ENCODE measurements at places on chromosomes 6 and 20. TPM values are rescaled to one million over a fixed set of nuclear protein-coding genes. Genes with fewer than 3 reads are reported as not detected.

Gene SEC23B
- 39.6 TPM for total RNA-seq

Gene LY6G6D
- not detected for total RNA-seq

Gene HNF4A
- total RNA-seq, result not detected

Gene ITPA
- total RNA-seq, result 20.1 TPM

Gene SOBP
- 3.5 TPM for total RNA-seq

Gene LINC00237
- not detected for total RNA-seq

Gene ADGRF5
- under 0.01 TPM for total RNA-seq

Gene MYB
- total RNA-seq, result 0.16 TPM

Gene FRS3
- 2.8 TPM for total RNA-seq

Gene DZANK1
- total RNA-seq, result 1.1 TPM

Gene TFAP2D
- not detected for total RNA-seq

Gene NQO2
- total RNA-seq, result 43.5 TPM

Gene PBX2
- total RNA-seq, result 28.9 TPM

Gene CLIC5
- 0.16 TPM for total RNA-seq

Gene RIMS1
- total RNA-seq, result 5.4 TPM

Gene PLTP
- total RNA-seq, result 23.0 TPM

Gene BTN1A1
- not detected for total RNA-seq

Gene OR2H1
- not detected for total RNA-seq

Gene MYMX
- total RNA-seq, result not detected

Gene ANGPT4
- under 0.01 TPM for total RNA-seq

Gene SUPT3H
- total RNA-seq, result 8.6 TPM

Gene CCN2
- 100 TPM for total RNA-seq

Gene EEF1A2
- total RNA-seq, result 0.24 TPM

Gene SNTA1
- 53.3 TPM for total RNA-seq

Gene LHFPL5
- total RNA-seq, result not detected

Gene CST5
- total RNA-seq, result not detected

Gene RIPPLY2
- 0.97 TPM for total RNA-seq

Gene DLK2
- 0.16 TPM for total RNA-seq
